ENCODE measurements at places on chromosomes 6 and 20.
A peak's percentile ranks its signal among the peaks of the same experiment; 100 is the strongest.

GRCh38 chr20:8145246-8146168 is 13.4 kb downstream of the PLCB1 start:
- no peak for DNase-seq

DNA sequence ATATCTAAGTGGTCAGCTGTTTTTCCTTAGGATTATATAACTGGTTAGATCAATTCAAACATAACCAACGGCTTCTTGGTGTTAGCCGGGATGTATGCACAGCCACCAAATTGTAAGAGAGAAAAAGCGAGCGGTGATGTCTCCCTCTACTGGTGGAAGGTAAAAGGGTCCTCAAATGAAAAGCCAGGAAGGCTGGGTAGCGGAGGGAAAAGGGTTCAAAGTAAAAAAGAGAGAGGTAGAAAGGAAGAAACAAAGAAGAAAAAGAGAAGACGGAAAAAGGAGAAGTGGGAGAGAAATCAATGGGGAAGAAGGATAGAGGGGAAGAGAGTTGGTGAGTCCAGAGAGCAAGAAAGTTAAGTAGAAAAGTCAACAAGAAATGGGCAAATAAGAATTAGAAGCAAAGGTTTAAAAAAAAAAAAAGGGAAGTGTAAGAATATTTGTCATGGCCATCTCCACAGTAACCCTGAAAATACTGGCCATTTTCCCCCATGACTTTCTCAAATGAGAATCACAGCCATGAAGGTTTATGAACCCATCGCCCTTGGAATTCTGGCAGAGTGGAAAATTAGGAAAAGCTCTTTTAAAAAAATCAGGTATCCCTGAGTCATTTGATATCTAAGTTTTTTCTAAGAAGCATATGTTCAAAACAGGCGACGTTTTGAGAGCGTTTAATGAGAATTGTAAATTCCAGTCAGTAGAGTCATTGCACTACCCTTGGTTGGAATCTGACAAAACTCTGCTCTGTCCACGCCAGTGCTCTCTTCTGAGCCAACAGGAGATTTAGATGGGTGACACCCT is 155.6 kb upstream of the SNX9 start:
- DNase-seq = no peak

DNA sequence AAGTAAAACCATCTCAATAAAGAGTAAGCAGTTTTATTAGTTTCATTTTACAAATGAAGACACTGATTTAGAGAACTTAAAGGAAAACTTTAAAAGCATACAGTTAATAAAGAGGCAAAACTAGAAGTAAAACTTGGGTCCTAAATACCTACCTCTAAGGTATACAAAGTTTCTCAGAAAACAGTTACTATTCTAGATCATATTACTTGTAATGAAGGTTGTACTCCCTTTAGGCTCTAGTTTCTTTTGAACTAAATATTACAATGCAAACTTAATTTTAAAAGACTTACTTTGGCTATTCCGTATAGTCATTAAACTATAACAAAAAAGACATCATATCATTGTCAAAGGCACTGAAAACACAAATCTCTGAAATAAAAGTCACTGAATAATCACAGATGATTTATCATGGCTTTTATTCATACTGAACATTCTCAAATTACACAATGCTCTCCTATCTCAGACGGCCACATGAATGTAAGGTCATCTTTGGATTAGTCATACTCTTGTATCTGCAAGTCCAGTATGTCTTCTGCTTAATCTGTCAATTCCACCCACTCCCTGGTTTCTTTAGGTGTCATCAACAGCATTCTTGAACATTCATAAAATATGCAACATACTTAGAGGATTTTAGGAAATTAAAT is 361.6 kb upstream of the RUNX2 start:
- DNase-seq = no peak

DNA sequence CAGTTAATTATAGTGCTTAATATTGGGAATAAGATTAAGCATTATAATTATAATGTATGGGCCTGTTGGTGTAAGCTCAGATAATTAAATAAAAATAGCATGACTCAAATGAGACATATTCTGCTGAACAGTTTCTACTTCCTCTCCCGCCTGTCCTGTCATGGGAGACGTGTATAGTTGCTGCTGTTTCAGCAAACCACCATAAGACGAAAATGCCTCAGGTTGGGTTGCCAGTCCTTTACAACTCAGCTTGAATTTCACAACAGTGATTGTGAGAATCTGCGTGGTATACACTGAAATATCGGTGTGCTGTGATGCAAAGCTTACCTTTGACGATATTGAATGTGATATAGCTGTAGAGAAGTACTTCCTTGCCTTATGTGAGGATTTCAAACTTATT is 99.5 kb downstream of the POPDC3 start:
- DNase-seq = no peak

- no peak for DNase-seq
Measured at GRCh38 chr6:134472046-134472445, 154.1 kb upstream of the SGK1 start.

DNA sequence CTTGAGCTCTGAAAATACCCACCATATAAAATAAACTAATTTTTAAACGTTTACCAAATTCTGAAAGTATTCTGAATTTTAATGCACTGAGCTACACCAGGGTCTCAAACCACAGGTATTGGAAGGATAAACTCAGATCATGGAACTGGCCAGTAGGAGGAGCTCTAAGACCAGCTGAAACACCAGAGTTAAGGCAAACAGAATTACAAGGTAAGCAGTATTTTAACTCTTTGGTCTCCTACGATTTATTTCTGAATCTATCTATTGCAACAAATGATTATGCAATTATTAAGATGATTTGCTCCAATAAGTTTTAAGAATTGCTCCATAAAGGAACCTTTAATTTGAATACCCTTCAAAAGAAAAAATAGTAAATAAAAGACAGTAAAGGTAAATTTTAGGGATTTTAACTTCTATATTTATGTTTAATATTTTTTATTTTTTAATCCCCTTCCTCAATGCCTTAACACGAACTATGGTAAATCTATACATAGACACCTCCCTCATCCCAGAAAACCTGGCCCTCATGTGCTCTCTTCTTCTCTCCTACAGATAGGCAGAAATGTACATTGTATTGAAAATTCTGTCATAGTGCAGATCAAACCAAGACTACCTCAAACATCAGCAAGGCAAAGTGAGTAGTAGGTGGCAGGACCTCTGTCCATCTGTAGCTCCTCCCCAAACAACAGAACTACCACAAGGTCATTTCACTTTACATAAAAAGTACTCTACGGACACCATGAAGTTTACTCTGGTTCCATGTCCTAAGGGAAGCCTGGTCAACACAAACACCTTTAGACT is 58.4 kb downstream of the SMLR1 start:
- peak; percentile 29 for DNase-seq

DNA sequence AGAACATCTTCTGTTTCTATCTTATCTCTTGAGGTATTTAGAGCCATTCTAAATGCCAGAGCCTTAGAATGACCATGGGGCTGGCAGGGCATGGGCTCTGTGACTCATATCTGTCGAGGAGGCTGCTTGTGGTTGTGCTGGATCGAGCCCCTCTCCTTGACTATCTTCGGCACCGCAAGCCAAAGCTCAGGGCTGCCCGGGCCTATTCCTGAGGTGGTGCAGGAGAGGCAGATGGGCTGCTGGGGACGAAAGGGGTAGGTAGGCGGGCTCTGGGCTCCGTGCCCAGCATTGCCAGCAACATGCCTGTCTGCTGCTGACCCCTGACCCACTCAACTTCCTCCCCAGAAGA is 89.9 kb downstream of the NOL4L start:
- no peak for DNase-seq

GRCh38 chr20:3847429-3847940 is 851 bp downstream of the MAVS start:
- no peak for DNase-seq

GRCh38 chr6:23441808-23442461 is 684.1 kb upstream of the NRSN1 start:
- no peak for DNase-seq

DNA sequence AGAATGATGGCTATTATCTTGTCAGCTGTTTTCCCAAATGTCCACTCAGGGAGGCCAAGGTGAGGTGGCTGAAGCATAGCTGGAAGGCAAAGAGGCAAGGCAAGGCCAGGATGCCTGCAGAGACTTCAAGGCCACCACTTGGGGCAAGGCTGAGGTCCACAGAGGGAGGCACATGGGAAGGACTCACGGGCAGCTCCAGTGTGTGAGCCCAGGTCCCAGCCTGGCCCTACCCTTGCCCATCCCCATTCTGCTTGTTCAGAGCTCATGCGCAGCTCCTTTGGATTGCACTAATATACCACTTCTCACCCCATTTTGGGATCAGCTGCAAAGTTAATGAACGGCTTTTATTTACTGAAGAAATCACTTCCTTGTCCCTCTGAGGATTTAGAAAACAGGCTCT is 111.1 kb upstream of the KCNK16 start:
- no peak for DNase-seq

DNA sequence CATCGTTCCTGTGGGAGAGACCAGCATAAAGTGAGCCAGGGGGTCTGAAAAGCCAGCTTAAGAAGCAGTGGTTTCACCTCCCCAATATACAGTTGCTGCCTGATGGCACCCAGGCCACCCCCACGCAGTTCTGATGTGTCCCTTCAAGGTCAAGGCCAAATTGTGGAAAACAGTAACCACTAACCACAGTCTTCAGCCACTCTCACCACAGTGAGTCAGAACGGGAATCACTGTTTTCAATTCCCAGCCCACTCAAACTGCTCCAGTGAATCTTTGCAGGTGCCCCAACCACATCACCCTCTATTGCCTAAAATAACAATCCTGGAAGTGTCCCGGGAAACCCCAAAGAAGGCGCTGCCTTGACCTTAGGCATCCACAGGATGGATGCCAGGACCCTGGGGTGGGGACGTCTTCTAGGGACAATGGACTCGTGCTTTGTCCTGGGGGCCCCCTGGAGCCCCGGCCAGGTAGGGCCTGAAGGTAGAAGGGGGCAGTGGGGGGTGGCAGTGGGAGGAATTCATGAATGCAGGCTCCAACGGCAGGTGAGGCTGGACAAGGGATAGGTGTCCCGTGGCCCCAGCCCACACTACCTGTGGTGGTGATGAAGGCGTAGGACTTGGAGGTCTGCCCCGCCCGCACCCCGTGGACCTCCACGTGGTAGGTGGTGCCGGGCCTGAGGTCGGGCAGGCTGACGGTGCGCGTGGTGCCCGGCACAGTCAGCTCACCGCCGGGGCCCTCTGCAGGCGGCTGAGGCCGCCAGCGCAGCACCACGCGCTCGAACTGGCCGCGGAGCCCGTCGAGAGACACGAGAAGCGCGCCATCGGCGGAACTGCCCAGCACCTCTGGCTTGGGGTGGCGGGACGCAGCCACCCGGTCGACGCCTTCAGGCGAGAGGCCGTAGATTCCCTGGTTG is 22.2 kb downstream of the TNXB start:
- DNase-seq = no peak

DNA sequence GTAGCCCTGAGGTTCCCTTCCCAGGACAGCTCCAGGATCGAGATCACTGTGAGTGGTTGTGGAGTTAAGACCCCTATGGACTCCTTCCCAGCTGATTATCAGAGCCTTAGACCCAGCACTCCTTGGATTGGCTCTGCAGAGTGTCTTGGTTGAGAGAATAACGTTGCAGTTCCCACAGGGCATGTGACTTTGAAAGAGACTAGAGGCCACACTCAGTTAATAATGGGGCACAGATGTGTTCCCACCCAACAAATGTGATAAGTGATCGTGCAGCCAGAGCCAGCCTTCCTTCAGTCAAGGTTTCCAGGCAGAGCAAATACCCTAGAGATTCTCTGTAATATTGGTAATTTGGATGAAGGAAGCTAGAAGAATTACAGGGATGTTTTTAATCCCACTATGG is 5.2 kb upstream of the BTN2A2 start:
- DNase-seq = no peak

DNA sequence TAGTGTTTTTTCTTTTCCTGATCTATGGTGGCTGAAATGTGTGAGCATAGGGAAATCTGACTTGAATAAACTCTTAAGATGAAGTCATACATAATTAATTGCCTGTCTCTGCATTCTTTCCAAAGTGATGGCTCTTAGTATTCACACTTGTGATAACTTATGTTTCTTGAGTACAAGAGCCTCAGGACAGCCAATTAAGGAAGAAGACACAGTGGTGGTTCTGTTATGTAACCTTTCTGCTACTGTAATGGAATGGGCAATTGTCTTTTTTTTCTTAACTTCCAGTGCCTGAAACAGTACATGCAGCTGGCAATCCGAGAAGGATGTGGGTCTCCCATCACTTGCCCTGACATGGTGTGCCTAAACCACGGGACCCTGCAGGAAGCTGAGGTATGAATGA is 40.1 kb downstream of the RNF144B start:
- no peak for DNase-seq

DNA sequence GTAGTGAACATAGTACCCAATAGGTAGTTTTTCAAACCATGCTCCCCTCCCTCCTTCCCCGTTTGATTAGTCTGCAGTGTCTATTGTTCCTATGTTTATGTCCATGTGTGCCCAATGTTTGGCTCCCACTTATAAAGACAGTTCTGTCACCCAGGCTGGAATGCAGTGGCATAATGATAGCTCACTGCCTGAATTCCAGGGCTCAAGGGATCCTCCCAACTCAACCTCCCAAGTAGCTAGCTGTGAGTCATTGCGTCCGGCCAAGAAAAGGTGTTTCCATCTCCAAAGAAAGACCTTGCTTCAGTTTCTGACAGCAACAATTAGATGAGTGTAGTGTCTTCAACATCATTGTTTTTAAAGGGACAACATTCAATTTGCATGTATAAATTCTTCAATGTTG is 131.1 kb upstream of the CEP162 start:
- DNase-seq = no peak

DNA sequence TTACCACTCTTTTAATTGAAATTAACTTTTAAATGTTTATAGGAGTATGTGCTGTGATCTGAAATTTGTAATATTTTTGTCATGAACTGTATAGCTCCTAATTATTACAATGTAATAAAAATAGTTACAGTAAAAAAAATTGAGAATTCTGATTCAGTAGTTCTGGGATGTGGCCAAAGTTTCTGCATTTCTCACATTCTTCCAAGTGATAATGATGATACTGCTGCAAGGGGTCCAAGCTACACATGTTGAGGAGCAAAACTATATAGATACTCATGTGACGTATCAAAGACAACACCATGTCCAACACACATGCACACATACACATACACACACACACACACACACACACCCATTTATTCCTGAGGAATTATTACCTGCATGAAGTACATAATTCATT is 71.0 kb upstream of the FAM83B start:
- no peak for DNase-seq

Measured in activated naive CD4-positive, alpha-beta T cell (primary cell).